Stimulated activated CD4-positive, alpha-beta T cell treated with anti-CD3 and anti-CD28 coated beads, Interleukin-15, amount 100 ng/mL, for 1 hour (primary cell): ENCODE measurements at places on chromosomes 7 and 10.

- no peak for DNase-seq
These were observed 290.3 kb downstream of the CDK14 start for GRCh38 chr7:90886416-90886815.

GRCh38 chr10:133034762-133035161 is 53.0 kb upstream of the ADGRA1 start:
- no peak for DNase-seq

DNA sequence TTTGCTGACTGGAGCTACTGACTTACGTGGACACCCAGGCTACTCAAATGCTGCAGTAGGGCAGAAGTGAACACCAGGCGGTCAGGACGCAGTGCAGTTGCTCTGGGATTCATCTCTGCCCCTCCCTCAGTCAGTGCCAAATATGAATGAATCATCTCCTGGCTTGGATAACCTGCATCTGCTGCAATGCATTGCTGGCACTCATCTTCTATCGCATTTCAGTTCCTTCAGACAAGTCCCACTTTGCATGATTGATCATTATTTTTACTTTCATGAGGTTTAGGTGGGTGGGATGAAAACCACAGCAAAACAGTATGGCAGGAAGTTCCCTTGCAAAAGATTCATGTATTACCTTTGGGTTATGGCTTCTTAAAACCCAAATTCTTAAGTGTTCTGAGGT is 224.6 kb upstream of the NRP1 start:
- no peak for DNase-seq

DNA sequence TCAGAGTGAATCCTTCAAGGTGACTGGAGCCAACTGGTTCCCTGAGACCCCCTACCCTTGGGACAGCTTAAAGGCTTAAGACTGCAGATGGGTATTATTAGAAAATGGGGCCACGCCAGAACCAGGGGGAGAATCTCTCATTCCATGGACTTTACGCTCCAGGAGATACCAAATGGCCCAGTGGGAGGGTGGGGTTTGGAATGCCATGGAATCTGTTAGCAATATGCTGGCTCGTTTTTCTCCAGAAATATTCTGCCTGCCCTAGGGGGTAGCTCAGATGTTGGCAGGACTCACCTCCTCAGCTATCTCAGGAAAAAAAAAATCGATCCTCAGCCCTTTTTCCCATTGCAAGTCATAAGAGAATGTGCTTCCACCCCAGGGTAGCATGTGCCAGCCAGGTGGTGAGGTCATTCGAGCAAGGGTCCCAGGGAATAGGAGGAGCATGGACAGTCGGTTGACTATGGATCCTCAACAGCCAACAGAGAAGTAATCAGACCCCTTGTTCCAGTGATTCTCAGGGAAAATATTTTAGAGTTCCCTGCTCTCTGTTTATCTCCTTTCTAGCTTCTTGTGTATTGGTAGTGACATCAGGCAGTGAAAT is 22.9 kb downstream of the SVIL start:
- no peak for DNase-seq

GRCh38 chr10:124058346-124059003 is 34.9 kb downstream of the CHST15 start:
- DNase-seq = no peak

DNA sequence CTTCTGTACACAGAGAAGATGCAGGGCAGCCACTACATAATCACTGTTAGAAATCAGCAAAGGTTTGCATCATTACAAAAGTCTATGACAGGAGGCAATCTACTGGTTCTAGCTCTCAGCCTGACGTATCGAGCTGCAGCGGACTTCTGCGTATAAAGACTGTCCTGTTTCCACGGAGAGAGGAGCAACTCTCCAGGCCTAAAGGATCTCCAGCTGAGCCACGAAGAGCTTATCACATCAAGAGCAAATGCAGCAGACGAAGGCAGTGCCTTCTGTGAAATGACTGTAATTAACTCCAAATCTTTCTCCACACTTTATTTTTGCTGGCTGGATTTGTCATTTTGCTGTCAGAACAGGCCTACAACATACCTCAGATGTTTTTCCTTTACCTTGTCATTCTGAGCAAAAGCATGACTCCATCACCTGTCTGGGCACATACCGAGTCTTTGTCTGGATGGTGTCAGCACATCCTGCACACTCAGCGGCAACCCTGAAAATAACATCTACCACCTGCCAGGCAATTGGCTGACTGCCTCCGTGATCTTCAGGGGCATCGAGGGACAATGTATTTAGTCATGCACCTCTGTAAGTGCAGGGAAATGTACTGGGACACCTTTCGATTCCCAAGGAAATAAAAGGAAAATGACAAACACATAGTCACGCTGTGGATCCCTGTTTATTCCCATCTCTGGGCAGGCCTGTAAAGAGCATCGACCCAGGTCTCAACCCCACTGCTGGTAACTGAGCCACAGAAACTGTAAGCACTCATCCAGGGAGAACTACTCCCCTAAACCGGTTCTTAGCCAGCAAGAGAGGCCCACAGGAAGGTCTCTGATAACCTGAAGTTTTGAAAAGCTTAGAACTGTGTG is 26.3 kb upstream of the SH3PXD2A start:
- DNase-seq = no peak

DNA sequence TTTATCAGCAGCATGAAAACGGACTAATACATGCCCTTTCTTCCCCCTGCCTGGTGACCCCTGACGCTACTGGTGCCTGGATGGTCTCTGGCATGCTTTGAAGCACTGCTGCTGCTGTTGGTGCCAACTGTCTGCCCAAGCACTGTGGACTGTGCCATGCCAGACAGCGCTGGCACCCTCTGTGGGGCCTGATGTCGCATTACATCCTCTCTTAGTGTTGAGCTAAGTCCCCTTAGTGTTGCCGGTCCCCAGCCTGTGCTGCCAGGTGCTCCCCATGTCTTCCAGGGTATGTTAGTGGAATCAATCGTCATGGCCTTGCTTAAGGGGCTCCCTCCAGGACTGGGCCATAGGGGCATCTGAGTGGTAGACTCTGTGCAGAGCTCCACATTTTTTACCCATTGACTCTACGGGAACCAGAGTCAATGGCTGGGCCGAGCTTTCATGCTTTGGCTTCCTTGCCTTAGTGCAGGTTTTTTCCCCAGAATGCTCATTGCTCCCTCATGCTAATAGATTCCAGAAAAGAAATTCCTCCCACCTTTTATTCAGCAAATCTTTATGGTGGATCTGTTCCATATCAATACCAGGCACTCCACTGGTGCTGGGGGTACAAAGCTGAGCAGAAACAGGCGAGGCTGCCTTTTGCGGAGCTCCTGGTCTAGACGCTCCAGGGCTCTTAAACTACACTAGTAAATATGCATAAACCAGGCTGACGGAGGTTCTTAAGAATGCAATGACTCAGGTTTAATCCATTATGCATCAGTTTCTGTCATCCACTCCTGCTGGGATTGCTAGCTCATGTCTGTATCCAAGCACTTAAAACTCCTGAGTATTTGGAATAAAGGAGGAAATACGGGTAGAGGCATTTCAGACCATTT is 21.8 kb upstream of the MRC1 start:
- no peak for DNase-seq

GRCh38 chr10:62183857-62184795 is 84.5 kb downstream of the RTKN2 start:
- DNase-seq = no peak

DNA sequence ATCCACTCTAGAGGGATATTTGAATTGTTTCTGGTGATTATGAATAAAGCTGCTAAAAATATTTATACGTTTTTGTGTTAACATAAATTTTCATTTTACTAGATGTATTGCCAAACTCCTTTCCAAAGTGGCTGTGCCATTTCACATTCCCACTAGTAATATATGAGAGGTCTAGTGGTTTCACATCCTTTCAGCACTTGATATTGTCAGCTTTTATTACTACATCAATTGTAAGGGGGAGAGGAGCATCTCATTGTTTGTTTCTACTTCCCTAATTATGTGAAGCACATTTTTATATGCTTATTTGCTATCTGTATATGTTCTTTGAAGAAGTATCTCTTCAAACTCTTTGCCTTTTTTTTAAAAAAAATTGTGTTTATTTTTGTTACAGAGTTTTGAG is 184.5 kb downstream of the ADK start:
- DNase-seq = no peak

DNA sequence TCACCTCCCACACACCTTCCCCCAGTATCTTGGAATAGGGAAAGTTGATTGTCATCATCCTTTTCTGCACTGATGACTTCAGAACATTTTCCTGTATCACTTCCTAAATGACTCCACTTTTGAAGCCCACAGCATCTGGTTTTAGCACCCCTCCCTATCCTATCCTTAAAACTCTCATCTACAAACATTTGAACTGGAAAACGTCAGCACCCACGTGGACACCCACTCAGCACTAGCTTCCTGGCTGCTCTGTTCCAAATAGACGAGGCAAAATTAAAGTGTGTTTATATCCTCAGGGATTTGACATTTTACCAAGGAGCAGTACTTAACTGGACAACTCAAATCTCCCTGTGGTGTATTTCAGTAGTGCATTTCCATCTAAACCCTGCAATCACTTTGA is 73.9 kb downstream of the REEP3 start:
- no peak for DNase-seq

DNA sequence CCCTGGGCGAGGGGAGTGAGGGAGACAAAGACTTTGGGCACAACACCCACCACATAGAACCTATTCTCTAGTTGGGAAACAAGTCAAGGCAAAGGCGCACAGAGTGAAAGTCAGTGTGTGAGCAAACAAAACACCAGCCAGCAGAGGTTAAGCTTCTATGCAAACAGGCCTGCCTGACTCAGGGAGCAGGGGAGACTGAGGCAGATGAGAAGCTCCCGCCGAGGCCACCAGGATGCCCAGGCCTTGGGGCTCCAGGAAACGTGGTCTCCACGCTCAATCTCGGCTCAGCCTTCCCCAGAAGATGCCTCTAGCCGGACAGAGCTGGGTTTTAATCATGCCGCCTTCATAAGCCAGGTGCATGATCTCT is 74.1 kb upstream of the KCNMA1 start:
- no peak for DNase-seq

DNA sequence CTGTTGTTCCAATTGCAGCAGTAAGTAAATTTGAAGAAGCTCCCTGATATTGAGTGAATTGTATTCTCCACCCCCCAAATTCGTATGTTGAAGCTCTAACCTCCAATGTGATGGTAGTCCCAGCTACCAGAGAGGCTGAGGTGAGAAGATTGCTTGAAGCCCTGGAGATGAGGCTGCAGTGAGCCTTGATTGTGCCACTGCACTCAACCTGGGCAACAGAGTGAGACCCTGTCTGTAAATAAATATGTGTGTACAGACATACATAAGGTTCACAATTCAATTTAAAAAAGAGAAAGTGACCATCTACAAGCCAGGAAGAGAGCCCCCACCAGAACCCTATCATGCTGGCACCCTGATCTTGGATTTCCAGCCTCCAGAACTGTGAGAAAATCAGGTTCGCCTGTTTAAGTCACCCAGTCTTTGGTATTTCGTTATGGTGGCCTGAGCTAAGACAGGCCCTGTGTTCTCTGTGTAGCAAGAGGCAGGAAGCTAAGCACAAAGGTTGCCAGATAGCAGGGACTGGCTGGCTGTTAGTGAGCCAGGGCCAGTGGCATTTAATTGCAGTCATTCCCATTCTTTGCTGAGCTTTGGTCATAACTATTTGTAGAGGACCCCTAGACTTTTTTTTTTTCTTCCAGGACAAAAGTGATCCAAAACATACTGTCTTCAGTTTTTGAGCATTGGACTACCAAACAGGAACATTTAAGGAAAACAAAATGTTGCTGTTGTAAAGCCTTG is 45.6 kb downstream of the AUTS2 start:
- DNase-seq = no peak

DNA sequence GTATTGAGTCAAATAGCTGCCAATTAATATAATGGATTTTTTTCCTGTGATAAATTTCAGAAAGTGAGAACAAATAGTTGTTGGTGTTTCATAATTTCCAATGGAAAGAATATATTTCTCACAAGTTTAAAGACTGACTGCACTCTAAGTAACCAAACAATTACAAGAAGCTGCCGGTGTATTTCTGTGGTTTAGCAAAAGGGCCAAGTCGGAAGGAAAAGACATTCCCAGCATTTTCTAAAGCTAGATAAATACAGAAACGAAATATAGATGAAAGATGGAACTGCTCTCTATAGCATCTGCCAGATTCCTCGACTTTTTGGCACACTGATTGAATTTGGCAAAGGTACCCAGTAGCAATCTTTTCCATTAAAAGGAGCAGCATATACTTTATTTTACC is 92.7 kb upstream of the MKX start:
- DNase-seq = no peak

DNA sequence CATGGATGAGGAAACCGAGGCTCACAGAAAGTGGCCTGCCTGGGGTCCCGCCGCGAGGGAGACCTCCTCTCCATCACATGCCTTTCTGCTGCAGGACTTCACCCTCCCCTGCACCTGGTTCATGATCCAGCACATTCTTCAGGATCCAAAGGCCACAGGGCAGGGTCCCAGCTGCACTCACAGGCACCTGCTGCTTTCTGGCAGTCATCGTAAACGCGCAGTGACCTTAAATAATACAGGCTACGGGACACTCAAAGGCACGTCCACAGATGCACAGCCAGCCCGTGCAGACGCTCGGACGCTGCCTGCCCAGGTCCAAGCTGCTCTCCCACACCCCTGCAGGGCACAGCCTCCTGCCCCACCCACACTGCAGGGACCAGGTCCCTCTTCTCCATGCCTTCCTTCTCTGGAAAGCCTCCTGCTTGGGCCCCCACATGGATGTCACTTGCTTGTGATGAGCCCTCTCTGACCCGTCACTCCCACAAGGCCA is 49.9 kb downstream of the CALML3 start:
- no peak for DNase-seq

GRCh38 chr10:123043409-123043925 is 34.7 kb downstream of the ACADSB start:
- no peak for DNase-seq

DNA sequence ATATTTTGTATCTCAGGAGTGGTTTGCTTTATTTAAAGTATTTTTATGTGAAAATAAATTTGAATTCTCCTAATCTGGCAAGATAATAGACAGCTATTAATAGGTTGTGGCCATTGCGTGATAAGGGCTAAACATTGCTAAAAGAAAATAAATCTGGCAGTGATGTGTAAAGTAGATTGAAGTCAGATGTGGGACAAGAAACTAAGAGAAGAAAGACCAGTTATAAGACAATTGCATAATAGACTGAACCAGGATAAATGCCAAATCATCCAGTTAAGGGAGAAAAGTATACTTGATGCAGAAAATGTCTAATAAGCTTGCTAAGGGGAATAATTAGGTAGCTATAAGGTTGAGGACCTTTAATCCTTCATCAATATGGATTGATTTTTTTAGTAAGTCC is 197.5 kb upstream of the CSTF2T start:
- no peak for DNase-seq

GRCh38 chr10:24333736-24334135 is 124.8 kb downstream of the KIAA1217 start:
- no peak for DNase-seq

DNA sequence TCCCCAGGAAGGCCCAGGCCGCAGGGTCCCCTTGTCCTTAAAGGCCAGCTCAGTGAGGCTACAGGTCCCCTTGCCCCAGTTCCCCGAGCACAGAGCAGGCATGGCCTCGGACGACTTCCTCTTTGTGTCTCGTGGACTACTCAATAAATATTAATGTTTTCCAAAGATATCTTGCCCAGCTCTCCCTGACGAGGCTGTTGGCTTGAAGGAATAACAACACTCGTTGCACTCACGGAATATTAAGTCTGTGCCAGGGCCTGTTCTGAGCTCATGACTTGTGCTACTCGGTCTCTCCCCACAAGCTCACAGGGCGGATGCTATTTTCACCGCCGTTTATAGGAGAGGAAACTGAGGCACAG is 68.2 kb downstream of the CUX1 start:
- DNase-seq = no peak
